ENCODE measurements at places on chromosomes 5 and 9.
A peak's percentile ranks its signal among the peaks of the same experiment; 100 is the strongest.

DNA sequence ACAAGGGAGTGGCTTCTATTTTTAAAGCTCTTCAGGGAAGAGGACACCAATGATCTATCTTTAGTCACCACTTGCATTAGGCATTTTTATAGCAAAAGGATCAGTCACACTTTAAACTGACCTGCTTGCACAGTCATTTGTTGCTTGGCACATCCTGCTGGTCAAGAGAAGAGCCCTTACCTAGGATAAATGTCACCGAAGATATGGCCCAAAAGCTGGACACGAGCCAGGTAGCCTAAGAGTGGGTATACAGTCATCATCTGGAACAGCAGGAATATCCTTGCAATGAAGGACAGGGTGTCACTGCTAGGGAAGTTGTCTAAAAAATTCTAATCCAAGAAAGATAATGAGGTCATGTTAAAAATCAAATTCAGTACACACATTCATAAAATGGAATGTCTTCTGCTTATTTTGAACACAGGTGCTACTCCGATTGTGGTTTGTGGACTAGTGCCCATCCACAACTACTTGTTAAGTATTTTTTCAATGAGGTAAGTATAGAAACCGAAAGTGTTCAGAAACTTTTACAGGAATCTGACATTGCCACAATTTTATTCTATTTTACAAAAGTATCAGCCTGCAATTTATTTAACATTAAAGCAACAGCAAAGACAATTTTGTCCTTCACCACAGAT lies 78.4 kb downstream of the SLC38A9 start:
- DNase-seq, result no peak

GRCh38 chr5:117107859-117108258 lies 533.2 kb upstream of the SEMA6A start:
- DNase-seq, result no peak

DNA sequence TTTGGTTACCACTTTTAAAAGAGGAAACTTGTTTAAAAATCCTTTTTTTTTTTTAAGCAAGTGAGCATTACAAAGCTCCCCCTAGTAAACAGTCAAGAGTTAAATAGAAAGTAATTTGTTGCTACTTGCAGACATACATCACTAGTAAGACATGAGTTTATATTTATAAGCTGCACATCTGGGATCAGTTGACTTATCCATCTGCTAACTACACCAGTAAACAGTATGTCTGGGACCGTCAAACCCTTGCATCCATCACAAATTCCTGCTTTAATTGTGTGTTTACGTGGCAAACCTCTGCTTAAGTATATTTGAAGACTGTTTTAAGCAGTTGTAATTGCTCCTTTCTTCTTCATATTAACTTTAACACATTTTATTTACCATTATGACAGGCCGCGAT lies 146.8 kb downstream of the EBF1 start:
- DNase-seq, result peak; percentile 81

- no peak for DNase-seq
These were observed 42.5 kb upstream of the TAF1L start for GRCh38 chr9:32677931-32678330.

- no peak for DNase-seq
These were observed 60.8 kb downstream of the HINT1 start for GRCh38 chr5:131104169-131104808.

- DNase-seq, result no peak
These were observed 286.5 kb downstream of the MAST4 start for GRCh38 chr5:66882606-66883227.

DNA sequence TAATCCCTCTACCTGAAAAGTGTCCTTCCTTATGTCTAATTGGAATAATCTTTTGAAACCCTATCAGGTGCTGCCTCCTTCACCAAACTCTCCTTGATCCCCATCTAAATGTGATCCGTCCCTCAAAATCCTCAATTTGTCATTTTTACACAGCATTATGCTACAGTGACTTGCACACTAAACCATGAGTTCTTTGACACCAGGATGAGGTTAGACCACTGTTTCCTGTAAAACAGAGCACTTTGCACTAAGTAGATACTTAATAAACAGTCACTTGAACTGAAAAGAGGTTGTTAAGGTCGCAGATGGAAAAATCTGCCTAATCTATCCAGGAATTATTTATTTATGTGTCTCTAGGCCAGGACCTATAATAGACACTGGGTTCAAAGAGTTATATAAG lies 44.2 kb upstream of the TLX3 start:
- no peak for DNase-seq

GRCh38 chr5:179920175-179920574 lies 12.5 kb upstream of the TBC1D9B start:
- DNase-seq, result no peak

- DNase-seq, result no peak
These were observed 61.2 kb downstream of the NUP214 start for GRCh38 chr9:131186622-131187021.

DNA sequence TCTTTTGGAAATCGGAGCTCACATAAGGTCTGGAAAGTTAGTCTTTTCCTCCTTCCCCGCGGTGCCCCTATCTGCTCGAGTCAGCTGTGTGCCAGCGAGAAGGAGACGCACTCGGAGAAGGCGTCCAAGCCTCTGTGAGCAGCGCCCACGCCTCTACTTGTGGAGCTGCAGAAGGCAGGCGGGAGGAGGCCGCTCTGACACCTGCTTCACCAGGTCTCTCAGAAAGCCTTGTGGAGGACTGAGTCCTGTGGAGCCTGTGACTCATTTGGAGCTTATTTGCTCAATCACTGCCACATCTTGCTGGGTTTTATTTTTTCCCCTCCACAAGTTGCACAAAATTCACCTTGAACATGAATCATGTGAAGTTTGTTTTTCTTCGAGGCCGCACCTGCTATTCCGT lies 117.5 kb downstream of the IRX2 start:
- DNase-seq, result no peak

DNA sequence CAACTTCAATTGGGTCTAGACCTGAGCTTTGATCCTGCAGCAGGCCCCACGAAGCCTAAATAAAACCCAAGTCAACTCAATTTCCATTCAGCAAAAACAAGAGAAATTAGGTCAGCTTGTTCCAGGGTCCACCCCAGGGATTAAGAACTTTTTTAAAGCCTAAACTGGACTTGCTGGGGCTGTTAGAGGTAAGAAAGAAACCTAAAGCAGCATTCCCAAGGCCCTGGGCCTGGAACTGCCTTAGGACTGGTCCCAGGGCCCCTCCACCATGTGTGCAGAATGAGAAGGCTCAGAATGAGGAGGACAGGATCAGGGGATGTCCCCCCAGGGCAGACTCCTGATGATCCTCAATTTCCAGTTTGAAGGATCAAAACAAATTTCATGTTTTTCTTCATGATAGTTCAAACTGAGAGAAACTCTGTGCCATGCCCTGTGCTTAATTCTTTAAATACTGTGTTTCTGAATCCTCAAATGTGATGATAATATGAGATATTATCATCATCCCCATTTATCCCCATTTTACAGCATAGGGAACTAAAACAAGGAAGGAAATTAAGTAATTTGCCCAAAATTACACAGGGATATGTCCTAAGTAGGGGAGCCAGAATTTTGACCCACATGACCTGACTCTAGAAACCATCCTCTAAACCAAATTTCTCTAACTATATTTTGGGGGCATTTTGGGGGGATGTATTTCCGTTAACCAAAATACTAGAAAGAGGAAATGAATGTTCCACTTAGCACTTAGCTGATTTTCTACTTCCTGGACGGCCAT lies 64.5 kb downstream of the DENND1A start:
- DNase-seq, result no peak

DNA sequence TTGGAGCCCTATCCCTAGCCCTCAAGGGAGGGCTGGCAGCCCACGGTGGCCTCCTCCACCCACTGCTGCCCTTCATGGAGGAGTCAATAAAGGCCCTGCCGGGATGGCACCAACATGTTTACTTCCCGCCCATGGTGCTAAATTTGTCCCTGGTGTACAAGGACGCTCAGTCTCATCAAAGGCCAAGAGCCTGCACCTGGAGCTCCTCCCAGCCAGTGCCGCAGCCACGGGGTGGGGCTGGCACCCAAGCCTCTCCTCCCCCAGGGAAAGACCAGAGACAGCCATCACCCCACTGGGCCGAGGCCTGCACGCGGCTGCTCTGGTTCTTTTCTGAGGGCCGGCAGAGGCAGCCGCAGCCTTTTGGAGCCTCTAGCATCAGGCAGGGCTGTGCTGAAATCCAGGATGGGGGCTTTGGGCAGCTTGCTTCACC lies 34.8 kb upstream of the RXRA start:
- no peak for DNase-seq

DNA sequence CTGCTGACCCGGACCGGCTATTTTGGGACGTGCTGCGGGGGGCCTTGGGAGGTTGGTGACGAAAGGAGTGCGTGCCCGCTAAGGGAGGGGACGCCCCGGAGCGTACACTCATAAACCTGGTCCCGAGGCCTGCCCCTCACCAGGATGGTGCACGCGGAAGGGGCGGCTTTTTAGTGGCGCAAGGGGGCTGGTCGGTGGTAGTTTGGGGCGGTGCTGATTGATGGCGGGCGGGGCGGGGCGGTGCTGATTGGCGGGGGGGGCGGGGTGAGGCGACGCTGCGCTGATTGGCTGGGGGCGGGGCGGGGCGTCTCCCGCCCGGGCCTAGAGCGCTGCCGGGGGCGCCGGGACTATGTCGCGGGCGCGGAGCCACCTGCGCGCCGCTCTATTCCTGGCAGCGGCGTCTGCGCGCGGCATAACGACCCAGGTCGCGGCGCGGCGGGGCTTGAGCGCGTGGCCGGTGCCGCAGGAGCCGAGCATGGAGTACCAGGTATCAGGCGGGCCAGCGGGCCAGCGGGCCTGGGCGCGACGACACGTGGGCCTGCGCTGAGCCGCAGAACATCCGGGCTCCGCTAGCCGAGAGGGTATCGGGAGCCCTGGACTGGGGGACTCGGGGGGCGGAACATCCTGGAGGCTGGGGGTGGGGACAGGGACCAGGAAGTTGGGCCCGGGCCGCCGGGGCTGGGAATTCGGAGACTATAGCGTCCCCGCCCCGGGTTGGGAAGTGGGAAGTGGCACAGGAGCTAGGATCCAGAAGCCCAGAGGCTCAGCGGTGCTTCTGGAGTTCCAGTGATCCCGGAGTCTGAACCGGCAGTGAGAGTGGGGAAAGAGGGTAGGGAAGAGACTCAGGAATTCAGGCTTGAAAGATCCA lies at the start of gene FPGS:
TSS of gene FPGS (plus strand) at position 307 of the 868 bp plus-strand sequence. CDS start at position 350, 43 bp downstream.
- DNase-seq, result peak; percentile 62

DNA sequence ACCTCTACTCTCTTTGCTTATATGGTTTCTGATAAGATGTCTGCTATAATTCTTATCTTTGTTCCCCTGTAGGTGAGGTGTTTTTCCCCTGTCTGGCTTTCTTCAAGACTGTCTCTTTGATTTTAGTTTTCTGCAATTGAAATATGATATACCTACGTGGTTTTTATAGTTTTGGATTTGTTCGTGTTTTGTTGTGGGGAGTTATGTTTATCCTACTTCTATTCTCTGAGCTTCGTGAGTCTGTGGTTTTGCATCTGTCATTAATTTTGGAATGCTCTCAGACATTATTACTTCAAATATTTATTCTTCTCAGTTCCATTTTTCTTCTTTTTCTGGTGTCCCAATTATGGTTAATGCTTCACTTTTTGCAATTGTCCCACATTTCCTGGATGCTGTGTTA lies 521.3 kb downstream of the KCTD16 start:
- DNase-seq, result no peak

DNA sequence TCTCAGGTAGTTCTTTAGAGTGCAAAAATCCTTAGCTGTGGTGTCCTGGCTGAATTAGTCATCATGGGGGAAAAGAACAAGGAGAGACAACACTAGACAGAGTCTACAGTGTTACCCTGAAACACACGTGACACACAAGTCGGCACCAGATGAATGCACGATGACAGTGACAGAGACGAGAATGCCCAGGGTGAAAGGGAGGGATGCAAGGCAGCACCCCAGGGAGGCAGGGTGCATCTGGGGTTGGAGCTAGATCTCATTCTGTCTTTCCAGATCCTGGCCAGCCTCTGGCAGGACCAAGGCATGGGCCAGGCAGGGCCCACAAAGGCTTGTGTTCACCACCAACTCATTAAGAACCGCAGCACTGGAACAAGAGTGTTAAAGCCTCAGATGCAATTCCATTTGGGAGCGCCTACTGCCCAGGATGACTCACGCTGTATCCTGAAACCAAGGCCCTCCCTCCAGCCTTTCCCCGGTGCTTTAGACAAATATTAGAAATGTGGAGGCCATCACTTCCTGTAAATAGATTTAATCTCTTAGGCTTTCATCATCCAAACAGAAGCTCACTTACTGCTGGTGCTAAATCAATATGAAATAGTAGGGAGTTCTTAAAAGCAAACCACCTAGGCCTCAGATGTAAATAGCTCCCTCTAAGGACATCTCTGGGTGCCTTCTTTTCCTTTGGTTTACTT lies 56.1 kb downstream of the IRX2 start:
- no peak for DNase-seq
